ENCODE measurements at places on chromosomes 4 and X.

- DNase-seq, result no peak
Measured at GRCh38 chr4:144115519-144115918, 25.0 kb downstream of the GYPA start.

GRCh38 chr4:75302648-75303047 is 211.6 kb downstream of the RCHY1 start:
- no peak for DNase-seq

GRCh38 chr4:57154191-57154590 is 44.0 kb upstream of the IGFBP7 start:
- DNase-seq, result no peak

DNA sequence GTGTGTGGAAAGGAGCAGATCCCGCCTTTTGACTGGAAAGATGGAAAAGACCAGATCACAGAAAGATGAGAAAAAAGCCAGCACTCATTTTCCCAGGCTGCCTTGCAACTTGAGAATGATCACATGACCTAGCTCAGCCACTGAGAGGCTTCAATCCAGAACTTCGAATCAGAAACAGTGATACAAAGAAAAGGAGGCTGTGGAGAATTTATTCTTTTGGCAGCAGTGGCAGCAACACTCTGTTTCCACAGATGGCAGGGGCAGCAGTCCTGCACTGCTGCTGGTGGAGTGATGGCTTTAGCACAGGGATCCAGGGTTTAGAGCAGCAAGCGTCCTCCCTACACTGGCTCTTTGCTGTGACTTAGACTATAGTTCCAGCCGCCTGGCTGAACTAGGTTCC is 77.8 kb upstream of the SH3RF1 start:
- DNase-seq, result no peak

GRCh38 chr4:113179996-113180395 is 130.5 kb downstream of the ANK2 start:
- DNase-seq, result no peak

DNA sequence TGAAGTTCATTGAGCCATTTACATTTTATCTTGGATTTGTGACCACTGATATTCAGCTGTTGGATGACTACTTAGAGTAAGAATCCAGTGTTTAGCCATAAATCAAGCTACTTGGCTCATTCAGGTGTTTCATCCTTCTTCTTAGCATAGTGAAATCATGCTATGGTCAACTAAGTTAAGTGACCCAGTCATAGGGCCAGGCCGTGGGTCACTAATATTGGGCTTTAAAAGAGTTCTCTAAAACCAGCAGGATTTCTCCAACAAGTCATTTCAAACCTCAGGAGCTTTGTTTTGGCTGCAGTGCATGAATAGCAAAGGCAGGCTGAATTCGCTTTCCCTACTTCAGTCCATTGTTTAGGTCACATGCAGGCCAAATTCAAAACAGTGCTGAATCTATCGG is 181.0 kb downstream of the MAML3 start:
- no peak for DNase-seq

- no peak for DNase-seq
Measured at GRCh38 chr4:99998062-99998867, 48.2 kb upstream of the H2AZ1 start.

Measured in RWPE2 (cell line).